Memory B cell (primary cell): ENCODE measurements at places on chromosomes 11 and 22.

GRCh38 chr11:32555895-32556294 lies 27.7 kb upstream of the EIF3M start:
- DNase-seq, result no peak

DNA sequence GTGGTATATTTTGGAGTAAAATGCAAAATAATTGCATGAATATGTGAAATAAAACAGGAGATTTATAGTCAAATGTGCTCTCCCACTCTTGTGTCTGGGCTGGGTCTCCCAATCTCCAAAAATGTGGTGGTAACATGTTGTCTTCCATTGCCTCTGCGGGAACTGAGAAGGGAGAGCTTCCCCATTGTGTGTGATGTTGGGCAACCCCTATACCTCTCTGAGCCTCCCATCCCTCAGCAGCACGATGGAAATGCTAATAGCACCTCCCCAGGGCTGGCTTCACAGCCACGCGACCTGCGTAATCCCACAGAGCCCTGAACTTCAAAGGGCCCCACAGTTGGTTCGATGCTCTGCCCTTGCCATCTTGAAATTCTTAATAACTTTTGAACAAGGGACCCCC lies 72.0 kb downstream of the TP53I11 start:
- DNase-seq, result no peak

DNA sequence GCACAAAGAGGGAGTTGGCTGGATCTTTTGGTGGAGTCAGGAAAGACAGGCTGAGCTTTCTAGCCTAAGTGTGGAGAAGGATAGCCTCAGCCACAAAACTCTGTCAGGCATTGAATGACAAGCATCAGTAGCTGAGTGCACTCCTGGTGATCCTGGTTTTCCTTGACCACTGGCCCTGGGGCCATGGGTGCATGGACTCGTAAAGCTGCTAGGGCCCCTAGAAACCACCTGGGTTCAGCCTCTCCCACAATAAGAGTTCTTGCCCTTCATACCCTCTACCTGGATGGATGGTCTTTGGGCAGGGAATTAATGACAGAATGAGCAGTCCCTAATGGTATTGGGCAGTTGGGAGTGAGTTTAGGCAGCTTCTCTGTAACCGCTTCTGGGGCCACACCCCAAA lies 22.9 kb downstream of the TUB start:
- no peak for DNase-seq

GRCh38 chr11:35404388-35404775 lies 15.0 kb downstream of the SLC1A2 start:
- no peak for DNase-seq

DNA sequence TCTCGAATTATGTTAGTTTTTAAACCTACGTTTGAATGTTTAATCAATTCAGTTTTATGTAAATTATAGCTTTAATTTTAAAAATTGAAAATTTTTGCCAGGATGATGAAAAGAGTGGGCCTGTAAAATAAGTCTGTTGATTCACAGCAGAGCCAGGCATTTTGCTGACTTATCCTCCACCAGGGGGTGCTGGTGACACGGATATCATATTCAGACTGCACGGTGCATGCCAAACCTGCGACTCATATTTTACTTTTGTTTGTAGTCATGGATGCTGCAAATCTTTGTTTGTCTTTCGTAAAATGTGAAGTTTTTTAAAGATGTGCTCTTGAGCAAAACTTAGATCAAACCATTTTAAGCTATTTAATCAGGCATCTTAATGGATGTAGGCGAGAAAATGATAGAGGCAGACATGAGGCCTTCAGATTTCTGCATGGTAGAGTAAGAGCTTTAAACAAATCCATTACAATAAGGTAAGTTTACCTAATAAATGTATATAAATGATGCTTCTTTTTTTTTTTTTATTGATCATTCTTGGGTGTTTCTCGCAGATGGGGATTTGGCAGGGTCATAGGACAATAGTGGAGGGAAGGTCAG lies 3.6 kb upstream of the OR8B3 start:
- peak; percentile 36 for DNase-seq

GRCh38 chr11:118581057-118581456 lies 8.8 kb downstream of the ARCN1 start:
- DNase-seq, result no peak

GRCh38 chr11:134482865-134483264 lies 70.8 kb upstream of the B3GAT1 start:
- DNase-seq, result no peak

DNA sequence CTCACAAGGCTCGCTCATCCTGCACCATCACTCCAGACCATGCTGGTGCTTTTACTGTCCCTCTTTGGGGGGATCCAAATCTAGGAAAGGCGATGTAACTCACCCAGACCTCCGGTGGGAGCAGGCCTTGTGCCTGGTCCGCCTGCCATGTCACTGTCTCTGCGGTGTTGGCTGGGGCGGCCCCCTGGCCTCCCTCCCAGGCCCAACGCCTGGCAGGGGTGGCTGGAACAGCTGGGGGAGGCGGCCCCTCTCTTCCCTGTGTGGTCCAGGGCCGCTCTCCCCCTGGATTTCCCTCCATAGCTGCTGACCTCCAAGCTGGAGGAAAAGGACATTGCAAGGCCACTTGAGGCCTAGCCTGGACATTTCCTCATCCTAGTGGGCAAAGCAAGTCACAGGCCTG lies 11.1 kb upstream of the MGAT3 start:
- DNase-seq, result no peak

GRCh38 chr22:30731658-30732057 lies 37.0 kb downstream of the OSBP2 start:
- DNase-seq, result no peak

- DNase-seq, result no peak
These were observed 102.7 kb downstream of the MN1 start for GRCh38 chr22:27698813-27699212.

DNA sequence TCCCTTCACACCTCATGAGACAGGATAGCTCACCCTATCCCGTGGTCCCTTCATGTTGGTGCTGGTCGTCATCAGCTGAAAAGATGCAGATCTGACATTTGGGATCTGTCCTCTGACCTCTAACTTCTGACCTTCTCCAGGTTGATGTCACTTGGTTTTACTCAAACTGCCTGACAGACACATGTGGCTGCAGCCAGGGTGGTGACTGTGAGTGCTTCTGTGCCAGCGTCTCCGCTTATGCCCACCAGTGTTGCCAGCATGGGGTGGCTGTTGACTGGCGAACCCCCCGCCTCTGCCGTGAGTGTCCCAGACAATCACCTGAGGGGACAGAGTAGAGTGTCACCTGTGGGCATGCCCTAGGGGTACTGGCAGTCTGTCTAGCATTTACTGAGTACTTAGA lies 49.7 kb downstream of the OTOG start:
- DNase-seq, result no peak

GRCh38 chr11:75240311-75241035 lies at the start of gene TPBGL:
TSS of gene TPBGL (plus strand) at chr11:75240774. CDS start at chr11:75241050, 276 bp downstream.
- no peak for DNase-seq
